Endodermal cell (in vitro differentiated cells): ENCODE measurements at places on chromosomes 6 and 20.

DNA sequence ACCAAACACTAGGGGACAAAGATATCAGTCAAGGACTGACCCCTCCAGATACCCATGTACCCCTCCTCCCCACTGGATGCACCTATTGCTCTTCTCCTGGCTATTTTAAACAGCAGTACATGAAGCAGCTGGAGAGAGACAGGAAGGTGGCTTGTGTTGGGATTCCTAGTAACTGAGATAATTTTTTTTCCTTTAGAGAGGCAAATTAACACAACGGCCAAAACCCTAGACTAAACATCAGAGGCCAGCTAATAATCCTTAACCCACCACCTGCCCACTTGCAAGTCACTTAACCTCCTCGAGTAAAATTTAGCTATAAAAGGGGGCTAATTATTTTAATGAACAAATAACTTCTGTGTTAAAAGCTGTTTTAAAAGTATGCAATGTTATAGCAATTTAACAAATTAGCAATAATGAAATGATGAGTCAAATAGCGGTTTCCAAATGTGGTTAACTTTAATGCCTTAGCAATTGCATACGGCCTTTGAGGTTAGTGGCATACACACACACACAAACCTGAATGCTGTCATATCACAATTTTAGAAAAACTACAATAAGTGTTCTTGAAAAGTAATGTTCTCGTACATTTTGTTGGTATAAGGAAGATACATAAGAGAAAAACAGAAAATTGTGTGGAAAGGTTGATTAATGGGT is 151.7 kb downstream of the FRK start:
- H3K27me3 ChIP-seq, result no peaks in the 10 kb centered on the region
- H3K4me1 ChIP-seq, result peaks cover 6% of the 10 kb centered on the region
- no peaks in the 10 kb centered on the region for H3K36me3 ChIP-seq
- DNase-seq, result no peak
- no peak overlapping the region for H3K4me3 ChIP-seq

- no peaks in the 10 kb centered on the region for H3K4me1 ChIP-seq
- H3K4me3 ChIP-seq, result no peak overlapping the region
- H3K36me3 ChIP-seq, result no peaks in the 10 kb centered on the region
- H3K27ac ChIP-seq, result no peak overlapping the region
- peak; percentile 36 for DNase-seq
Measured at GRCh38 chr6:170298688-170299087, 7.8 kb upstream of the DLL1 start.

DNA sequence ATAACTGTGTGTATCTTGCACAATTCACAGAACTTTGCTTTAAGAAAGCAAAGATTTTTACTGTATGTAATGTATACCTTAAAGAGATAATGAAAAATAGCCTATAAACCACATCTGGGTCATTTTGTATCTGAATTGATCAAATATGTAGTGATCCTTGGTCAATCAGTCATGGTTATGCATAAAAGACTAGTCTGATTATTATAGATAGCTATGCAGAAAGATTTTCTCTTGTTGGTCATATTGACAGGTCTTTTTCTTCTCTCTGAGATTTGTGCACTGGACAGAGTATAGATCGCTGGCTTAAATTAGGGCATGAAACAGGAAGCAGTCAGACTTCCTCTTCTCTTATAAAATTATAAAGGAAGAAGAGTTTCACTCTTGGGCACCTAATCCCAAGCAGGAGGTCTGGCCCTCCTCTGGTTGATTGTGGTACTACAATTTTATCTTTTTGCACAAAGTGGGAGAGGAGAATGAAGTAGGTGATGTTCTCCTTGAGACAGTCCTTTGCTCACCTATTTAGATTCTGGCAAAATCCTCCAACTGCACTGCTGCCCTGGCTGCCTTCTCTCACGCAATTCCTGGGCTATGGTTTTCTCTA is 380.9 kb upstream of the RGS17 start:
- H3K36me3 ChIP-seq, result no peaks in the 10 kb centered on the region
- no peak overlapping the region for H3K27ac ChIP-seq
- peak; percentile 56 for DNase-seq
- H3K27me3 ChIP-seq, result no peaks in the 10 kb centered on the region
- H3K4me3 ChIP-seq, result no peak overlapping the region
- no peaks in the 10 kb centered on the region for H3K4me1 ChIP-seq

- H3K4me3 ChIP-seq, result no peak overlapping the region
- no peaks in the 10 kb centered on the region for H3K27me3 ChIP-seq
- no peaks in the 10 kb centered on the region for H3K36me3 ChIP-seq
- DNase-seq, result no peak
- no peaks in the 10 kb centered on the region for H3K4me1 ChIP-seq
Measured at GRCh38 chr6:117776441-117776840, 101.2 kb downstream of the NUS1 start.

- H3K4me1 ChIP-seq, result no peaks in the 10 kb centered on the region
- H3K27ac ChIP-seq, result no peak overlapping the region
- no peaks in the 10 kb centered on the region for H3K36me3 ChIP-seq
Measured at GRCh38 chr6:137808836-137809315, 58.2 kb upstream of the TNFAIP3 start.
